NCI-H1105 (cell line): ENCODE measurements at places on chromosomes 6 and 20.

GRCh38 chr20:35145141-35145564 is 2.0 kb downstream of the EDEM2 start:
- DNase-seq = peak; percentile 59

- no peak for DNase-seq
Observed at GRCh38 chr6:144159742-144160141, 9.4 kb downstream of the STX11 start.

DNA sequence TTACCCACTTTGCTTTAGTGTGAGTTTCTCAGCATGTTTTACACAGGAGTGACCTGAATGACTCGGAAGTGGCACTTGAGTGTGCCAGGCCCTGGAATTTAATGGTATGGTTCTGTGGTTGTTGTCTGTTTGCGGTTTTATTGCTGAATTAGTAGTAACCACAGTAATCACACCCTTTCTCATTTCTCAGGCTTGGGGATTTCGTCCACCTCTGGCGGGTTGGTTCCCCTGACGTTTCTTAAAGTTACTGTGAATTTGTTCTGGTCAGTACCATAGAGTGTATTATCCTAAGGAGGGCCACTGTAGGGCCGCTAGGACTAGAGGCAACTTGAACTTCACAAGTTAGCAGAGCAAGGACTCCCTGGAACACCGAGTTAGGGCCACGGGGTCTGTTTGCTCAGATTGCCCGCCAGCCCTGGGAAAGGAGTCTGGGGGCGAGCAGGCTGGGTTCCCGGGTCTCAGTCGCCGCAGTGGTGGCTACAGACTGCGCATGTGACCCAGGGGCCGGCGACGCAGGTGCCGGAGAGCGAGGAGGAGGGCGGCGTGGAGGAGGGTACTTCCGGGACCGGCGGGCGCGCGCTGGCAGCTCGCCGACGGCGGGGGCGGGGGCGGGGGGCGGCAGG is 546 bp upstream of the KLHL32 start:
- no peak for DNase-seq

- no peak for DNase-seq
Observed at GRCh38 chr6:106894978-106895702, 79.4 kb downstream of the CD24 start.
